ENCODE measurements at places on chromosomes 12 and 14. TPM values are rescaled to one million over a fixed set of nuclear protein-coding genes. Genes with fewer than 3 reads are reported as not detected.

- no peaks in the 10 kb centered on the region for H3K27me3 ChIP-seq
- peak; percentile 99 for DNase-seq
- no peaks in the 10 kb centered on the region for H3K36me3 ChIP-seq
- H3K27ac ChIP-seq, result peak within 1 kb of the TSS; percentile 91
Observed at GRCh38 chr12:110501752-110502738, at the start of the genes RAD9B and VPS29. TSS of gene RAD9B (plus strand) at chr12:110502331. CDS start at chr12:110502338, 7 bp downstream. TSS of gene VPS29 (minus strand) at chr12:110502111. CDS start at chr12:110502051, 60 bp downstream.

DNA sequence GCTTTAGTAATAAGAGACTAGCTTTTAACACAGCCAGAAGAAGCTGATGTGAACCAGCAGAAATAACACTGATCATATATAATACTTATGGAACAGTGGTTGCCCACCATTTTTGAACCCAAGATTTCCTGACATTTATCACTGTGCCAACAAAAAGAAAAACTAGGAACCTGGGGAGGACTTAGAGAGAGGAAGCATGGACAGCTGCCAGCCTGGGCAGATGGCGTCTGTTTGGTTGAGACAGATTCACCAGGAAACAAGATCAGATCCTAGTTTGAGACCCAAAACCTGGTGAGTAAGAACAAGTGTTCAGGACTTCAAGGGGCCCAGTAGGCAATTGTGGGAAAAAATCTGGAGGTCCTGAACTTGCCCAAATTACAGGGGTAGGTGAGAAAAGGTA, 95.3 kb downstream of the BICD1 start:
- no peak overlapping the region for H3K27ac ChIP-seq
- H3K4me1 ChIP-seq, result no peaks in the 10 kb centered on the region
- H3K36me3 ChIP-seq, result no peaks in the 10 kb centered on the region
- DNase-seq, result no peak
- H3K4me3 ChIP-seq, result no peak overlapping the region

DNA sequence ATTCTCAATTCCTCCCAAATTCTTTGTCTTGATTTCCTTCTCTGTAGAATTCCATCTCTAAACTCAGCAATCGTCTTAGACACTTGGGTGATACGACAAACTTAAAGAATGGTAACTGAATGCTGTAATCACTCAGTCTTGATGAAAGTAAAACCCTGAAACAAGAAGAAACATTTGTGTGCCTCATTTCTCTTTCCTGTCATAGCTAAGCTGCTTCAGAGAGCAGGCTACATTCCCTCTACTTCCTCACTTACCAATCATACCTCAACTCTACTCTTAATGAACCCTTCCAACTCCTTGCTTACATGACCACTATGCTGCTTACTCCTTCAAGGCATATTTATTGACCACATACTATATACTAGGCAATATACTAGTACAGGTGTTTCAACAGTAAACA, 8.3 kb downstream of the MAP4K5 start:
- no peak for DNase-seq
- no peak overlapping the region for H3K4me3 ChIP-seq
- H3K4me1 ChIP-seq, result peaks cover 12% of the 10 kb centered on the region

DNA sequence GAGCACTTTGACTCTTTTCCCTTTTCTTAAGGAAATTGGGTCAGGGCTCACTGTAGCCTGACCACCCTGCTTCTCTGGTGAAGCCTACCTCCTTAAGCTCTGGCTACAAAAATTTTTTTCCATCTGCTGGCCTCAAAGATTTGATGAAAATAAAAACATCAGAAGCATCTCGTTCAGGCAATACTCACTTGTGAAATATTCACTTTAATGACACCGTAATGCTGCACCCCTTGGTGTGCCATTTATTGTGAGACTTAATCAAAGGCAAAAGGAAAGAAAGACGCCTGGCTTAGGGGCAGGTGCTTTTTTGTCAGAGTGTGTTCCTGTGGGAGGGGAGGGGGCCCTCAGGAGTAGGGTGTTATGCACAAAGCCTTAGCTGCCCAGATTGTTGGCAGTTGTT, 155.0 kb upstream of the TMPO start:
- no peaks in the 10 kb centered on the region for H3K27me3 ChIP-seq
- DNase-seq, result no peak
- no peak overlapping the region for H3K27ac ChIP-seq

DNA sequence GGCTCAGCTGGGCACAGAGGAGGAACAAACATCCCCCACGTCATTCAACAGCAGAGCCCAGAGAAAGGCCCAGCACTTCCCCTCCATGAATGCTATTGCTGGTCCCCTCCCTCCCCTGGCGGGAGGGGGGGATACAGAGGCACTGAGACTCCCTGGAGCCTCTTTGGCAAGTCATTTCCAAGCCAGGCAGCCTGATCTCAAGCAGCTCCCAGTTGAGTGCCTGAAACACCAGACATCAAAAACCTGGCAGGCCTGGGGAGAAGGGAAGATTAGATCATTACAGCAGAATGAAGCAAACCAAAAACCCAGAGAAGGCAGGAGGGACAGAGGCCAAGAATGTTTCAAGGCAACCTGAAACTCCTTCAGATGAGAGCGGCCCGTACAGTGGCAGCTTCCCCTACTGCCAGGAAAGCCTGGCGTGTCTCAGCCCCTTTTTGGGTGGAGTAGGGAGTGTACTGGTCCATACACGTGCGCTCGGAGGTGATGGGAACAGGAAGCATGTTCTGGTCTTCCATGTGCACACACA, 92.1 kb downstream of the LRRC74A start:
- H3K27ac ChIP-seq, result no peak overlapping the region
- H3K4me3 ChIP-seq, result no peak overlapping the region
- no peaks in the 10 kb centered on the region for H3K27me3 ChIP-seq
- DNase-seq, result no peak
- H3K36me3 ChIP-seq, result no peaks in the 10 kb centered on the region

GRCh38 chr14:80211153-80212022, at the start of gene DIO2:
TSS of gene DIO2 (minus strand) at chr14:80211504. CDS start at chr14:80211472, 32 bp downstream.
- no peak within 1 kb of the TSS for H3K27ac ChIP-seq
- no peaks in the 10 kb centered on the region for H3K36me3 ChIP-seq
- H3K27me3 ChIP-seq, result no peaks in the 10 kb centered on the region
- no peaks in the 10 kb centered on the region for H3K4me1 ChIP-seq
- no peak within 1 kb of the TSS for H3K4me3 ChIP-seq

DNA sequence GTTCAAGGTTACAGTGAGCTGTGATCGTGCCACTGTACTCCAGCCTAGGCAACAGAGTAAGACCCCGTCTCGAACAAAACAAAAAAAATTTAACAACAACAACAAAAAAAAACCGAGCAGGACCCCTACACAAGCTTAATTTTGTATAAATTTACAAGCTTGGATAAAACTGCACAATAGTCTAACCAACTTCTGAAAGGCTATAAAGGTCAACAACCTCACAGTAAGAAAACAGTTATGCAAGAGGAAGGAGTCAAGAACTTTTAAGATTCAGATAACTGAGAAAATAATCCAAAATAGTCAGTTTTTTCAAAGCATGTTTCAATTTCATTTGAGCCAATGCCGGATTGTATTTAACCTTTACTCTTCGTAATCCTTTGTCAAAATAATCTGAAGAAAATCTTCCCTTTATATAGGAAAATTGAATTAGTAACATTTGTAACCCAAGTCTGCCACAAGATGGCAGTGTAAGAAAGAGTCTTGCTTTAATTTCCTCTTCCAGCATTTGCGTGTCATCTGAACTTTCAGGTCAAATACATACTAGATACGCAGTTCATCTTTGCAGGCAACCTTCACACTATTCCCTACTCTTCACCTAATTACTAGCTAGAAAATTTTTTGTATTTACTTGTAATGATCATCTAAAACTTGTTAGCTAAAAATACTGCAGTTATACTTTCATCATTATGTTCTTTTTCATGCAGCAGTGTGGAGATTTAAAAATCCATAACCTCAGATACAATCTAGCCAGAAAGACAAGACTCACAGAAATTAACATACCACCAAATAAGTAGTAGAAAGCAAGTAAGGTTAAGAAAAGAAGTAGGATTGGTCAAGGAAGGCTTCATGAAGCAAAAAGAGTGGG, 5.8 kb downstream of the CCNB1IP1 start:
- H3K27ac ChIP-seq, result no peak overlapping the region
- peaks cover 13% of the 10 kb centered on the region for H3K36me3 ChIP-seq
- no peak for DNase-seq
- no peak overlapping the region for H3K4me3 ChIP-seq
- peaks cover under 1% of the 10 kb centered on the region for H3K4me1 ChIP-seq
- H3K27me3 ChIP-seq, result no peaks in the 10 kb centered on the region

DNA sequence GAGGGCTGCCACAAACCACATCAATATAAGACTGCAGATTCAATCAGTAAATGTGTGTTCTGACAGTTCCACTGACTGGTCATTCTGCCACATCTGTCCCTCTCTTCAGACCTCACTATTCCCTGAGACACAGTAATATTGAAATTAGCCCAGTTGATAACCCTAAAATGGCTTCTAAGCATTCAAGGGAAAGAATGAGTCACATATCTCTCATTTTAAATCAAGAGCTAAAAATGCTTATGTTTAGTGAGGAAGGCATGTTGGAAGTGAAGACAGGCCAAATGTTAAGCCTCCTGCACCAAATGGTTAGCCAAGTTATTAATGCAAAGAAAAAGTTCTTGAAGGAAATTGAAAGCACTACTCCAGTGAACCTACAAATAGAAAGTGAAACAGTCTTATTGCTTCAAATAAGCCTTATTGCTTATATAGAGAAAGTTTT, 24.5 kb upstream of the KIF21A start:
- H3K4me3 ChIP-seq, result no peak overlapping the region
- no peaks in the 10 kb centered on the region for H3K36me3 ChIP-seq
- H3K27me3 ChIP-seq, result no peaks in the 10 kb centered on the region
- peak overlapping the region; percentile 47 for H3K27ac ChIP-seq
- no peak for DNase-seq

DNA sequence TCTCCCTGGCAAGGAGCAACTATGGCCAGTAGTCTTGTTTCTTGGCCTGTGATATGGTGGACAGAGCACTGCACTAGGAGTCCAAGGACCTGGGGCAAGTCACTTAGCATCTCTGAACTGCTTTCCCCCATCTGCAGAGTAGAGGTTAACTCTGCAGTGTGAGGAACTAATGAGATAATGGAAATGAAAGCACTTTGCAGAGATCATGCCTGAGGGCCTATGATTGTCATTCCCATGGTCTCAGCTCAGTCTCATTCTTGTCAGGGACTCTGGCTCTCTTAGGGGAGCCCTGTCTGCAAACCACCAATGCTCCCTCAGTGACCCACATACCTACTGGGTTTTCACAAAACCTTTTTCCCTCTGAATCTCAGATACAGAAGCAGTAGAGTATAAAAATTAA, 6.5 kb upstream of the PNMA1 start:
- no peak overlapping the region for H3K27ac ChIP-seq
- H3K27me3 ChIP-seq, result no peaks in the 10 kb centered on the region
- H3K4me1 ChIP-seq, result no peaks in the 10 kb centered on the region
- peaks cover 82% of the 10 kb centered on the region for H3K36me3 ChIP-seq
- DNase-seq, result no peak

DNA sequence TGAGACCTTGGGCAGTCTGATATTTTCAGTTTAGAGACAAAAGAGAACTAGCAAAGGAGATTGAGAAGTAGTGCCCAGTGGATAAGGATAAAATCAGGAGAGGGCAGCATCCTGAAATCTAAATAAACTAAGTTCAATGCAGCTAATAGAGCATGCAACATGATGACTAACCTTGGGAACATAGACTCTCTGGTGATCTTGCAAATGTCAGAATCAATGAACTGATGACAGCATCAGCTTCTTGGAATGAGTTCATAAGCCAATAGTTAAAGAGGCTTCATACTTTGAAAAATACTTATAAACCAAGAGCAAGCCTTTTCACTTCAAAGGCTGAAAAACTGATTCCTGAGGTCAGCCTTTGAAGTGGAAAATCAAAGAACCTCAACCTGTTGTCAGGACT, 8.2 kb downstream of the TAS2R19 start:
- no peaks in the 10 kb centered on the region for H3K27me3 ChIP-seq
- no peak for DNase-seq
- H3K27ac ChIP-seq, result no peak overlapping the region
- no peaks in the 10 kb centered on the region for H3K4me1 ChIP-seq
- no peaks in the 10 kb centered on the region for H3K36me3 ChIP-seq

DNA sequence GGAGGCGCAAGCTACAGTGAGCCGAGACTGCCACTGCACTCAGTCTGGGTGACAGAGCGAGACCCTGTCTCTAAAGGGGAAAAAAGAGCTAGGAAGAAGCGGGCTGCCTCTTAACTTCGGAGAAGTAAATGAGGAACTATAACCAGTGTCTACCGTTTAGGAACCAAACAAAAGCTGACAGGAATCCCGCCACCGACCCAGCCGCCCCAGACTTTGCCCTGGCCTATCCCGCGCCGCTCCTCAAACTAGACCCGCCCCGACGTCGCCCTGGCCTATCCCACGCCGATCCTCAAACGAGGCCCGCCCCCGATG, 568 bp upstream of the SIVA1 start:
- no peak for DNase-seq
- peaks cover 6% of the 10 kb centered on the region for H3K36me3 ChIP-seq
- peak overlapping the region; percentile 87 for H3K4me3 ChIP-seq
- peak overlapping the region; percentile 72 for H3K27ac ChIP-seq

DNA sequence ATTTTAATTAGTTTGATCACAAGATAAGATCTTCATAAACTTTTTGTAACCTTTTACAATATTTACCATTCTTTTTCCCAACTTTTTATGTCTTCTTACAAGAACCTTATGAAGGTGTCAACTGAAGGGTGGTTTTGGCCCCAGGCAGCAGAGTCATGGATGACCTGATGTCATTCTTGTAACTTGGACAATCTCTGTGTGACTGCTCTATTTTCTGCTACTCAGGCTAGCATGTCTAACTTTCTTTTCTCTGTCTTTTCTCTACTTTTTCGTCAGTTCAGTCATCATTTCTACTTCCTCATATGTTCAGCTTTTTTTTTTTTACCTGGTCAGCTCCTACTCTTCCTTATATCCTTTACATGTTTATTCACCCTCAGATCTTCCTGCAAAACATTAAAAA, 150.7 kb upstream of the PTPRQ start:
- H3K27me3 ChIP-seq, result no peaks in the 10 kb centered on the region
- H3K4me3 ChIP-seq, result no peak overlapping the region
- H3K4me1 ChIP-seq, result no peaks in the 10 kb centered on the region

DNA sequence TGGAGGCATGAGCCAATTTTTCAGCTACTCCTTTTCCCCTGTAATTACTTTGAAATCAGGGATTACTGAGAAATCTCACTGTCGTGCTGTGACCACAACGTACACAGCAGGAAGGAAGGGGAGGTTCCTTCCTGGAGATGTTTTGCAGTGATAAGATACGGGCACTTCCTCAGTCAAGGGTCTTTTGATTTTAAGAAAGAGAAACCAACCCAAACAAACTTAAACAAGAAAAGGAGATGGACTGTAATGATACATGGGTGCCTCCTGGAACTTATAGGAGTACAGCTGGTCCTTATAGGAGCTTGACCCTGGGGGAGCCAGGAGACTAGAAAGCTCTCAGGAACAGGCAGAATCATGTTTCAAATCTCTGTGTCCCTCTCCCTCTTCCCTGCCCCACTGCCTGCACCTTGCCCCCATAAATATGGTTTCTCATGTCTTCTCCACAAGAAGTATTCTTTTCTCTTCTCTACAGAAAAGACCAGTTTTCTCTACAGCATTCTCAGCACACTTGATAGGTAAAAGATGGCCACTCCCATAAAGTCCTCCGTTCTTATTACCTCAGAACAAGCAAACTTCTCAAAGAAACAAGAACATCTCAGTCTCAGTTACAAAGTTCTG, 281.1 kb upstream of the AMIGO2 start:
- peak overlapping the region; percentile 29 for H3K4me3 ChIP-seq
- no peaks in the 10 kb centered on the region for H3K36me3 ChIP-seq
- H3K27ac ChIP-seq, result peak overlapping the region; percentile 97

Gene MBD6
- total RNA-seq, result 130 TPM

Gene LYZ
- 337 TPM for total RNA-seq

Gene CACNA2D4
- 26.5 TPM for total RNA-seq

Gene CNIH1
- 25.7 TPM for total RNA-seq

Gene RTN1
- total RNA-seq, result 2.3 TPM

Gene NAA30
- total RNA-seq, result 17.1 TPM

Gene GALNT4
- 19.9 TPM for total RNA-seq

Measured in natural killer cell (primary cell).